Heart right ventricle (tissue), 16 donors: ENCODE measurements at places on chromosomes 12 and 14. TPM values are rescaled to one million over a fixed set of nuclear protein-coding genes. Genes with fewer than 3 reads are reported as not detected.

Gene NKX2-8
- polyA plus RNA-seq: not detected

Gene TAS2R42
- not detected for polyA plus RNA-seq

DNA sequence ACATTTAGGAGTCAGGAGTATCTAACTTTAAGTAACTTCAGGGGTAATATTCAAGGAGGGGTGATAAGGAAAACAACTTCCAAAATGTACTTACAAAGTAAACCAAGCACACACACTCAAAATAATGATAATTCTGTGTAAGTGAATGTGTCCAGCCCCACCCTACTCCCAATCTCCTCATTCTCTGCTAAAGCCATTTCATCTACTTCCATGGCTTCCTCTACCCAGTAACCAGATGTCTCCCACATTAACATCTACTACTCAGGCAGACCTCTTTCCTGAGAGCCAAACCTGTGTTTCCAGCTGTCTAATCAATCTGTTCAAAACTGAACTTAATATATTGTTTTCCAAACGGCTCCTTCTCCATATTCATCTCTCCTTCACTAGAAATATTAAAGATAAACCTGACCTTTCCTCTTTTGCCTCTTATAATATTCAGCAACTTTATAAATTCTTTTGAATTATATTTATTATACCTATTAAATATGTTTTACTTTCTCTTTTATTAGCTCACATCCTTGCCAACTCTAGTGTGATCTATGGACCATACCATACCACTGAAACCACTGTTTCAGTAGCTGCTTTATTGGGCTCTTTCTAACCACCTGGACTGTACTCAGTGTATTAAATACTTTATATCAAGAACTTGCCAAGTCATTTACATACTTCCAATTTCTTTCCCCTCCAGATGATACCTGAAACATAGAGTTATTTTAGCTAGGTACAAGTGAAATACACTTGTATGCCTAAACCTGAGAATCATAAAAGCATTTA lies 170.7 kb downstream of the PPFIA2 start:
- H3K4me3 ChIP-seq: no peak overlapping the region
- no peaks in the 10 kb centered on the region for H3K36me3 ChIP-seq
- H3K27me3 ChIP-seq: no peaks in the 10 kb centered on the region
- H3K27ac ChIP-seq: no peak overlapping the region
- DNase-seq: no peak
- no peaks in the 10 kb centered on the region for H3K4me1 ChIP-seq

DNA sequence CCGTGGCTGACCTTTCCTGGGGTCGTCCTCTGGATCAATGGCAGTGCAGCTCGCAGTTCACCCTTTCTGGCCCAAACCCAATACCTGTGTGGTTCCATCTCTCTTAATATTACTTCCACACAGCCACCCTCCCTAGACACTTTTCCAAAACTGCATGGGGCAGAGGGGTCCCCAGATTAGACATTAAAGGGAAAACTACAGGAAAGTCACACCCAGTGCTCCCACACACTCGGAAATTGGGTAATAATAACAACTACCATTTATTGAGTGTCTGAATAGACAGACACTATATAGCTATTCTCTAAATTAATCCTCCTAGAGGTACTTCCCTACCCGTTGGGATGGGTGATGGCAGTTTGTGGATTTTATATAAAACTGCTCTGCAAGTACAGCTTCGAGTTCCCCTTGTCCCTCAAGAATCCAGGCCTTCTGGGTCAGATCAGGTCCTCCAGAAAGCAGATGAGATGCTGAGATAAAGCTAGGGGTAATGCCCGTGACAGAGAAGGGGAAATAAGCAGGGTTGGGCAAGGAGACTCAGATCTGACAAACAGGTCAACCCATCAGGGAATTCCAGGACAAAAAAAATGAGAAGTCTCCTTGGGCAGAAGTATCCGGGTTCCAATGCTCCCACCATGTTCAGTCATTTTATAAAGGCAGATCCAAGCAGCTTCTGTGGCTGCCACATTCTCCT lies 795 bp upstream of the PXN start:
- H3K36me3 ChIP-seq: no peaks in the 10 kb centered on the region
- H3K27ac ChIP-seq: peak overlapping the region; percentile 32
- peaks cover 31% of the 10 kb centered on the region for H3K4me1 ChIP-seq
- no peak overlapping the region for H3K4me3 ChIP-seq
- DNase-seq: no peak
- H3K27me3 ChIP-seq: no peaks in the 10 kb centered on the region

GRCh38 chr14:44165286-44165685 lies 341.8 kb downstream of the FSCB start:
- no peak for DNase-seq
- H3K27me3 ChIP-seq: no peaks in the 10 kb centered on the region
- H3K27ac ChIP-seq: no peak overlapping the region
- H3K4me3 ChIP-seq: no peak overlapping the region
- no peaks in the 10 kb centered on the region for H3K4me1 ChIP-seq
